CD4-positive, alpha-beta T cell treated with Interleukin-6 for 4 hours (primary cell): ENCODE measurements at places on chromosomes 5 and 9.

DNA sequence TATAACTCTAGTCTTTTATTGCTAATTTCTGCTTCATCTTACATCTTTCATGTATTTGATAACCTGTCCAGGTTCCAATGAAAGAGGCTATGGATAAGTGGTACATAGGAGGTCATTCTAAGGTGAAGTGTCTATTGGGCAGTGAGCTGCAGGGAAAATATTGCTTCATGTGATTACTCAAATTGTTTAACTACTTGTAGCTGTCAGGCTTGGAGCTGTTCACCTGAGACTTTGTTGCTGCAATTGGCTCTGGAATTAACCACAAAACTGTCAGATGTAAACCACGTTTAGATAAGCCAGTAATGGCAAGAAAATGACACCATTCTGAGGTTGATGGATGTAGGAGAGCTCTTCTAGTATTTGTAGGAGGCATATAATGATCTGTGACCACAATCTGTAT lies 26.0 kb downstream of the ADAMTSL1 start:
- no peak for DNase-seq

- DNase-seq: no peak
Observed at GRCh38 chr9:33239921-33240320, at the start of gene SPINK4. Gene SPINK4, plus strand, starts transcription at chr9:33240167. Its CDS starts 42 bp downstream, at chr9:33240209.

GRCh38 chr5:65489119-65489518 lies 7.4 kb upstream of the ADAMTS6 start:
- no peak for DNase-seq

DNA sequence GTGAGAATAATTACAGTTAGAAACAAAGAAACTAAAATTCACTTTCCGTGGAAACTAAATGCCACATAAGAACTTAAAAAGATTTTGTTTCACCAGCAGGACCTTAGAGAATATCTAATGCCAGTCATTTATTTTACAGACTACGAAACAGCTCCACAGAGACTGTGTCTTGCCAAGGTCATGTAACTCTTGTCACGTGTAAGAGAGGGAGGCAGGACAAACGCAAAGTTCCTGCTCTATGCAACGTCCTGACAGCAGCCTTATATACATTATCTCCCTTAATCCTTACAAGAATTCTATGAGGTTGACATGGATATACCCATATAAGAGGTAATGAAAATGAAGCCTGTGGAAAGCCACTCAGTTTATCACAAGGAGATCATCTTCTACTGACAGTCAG lies 39.4 kb downstream of the CTNNAL1 start:
- DNase-seq: no peak

DNA sequence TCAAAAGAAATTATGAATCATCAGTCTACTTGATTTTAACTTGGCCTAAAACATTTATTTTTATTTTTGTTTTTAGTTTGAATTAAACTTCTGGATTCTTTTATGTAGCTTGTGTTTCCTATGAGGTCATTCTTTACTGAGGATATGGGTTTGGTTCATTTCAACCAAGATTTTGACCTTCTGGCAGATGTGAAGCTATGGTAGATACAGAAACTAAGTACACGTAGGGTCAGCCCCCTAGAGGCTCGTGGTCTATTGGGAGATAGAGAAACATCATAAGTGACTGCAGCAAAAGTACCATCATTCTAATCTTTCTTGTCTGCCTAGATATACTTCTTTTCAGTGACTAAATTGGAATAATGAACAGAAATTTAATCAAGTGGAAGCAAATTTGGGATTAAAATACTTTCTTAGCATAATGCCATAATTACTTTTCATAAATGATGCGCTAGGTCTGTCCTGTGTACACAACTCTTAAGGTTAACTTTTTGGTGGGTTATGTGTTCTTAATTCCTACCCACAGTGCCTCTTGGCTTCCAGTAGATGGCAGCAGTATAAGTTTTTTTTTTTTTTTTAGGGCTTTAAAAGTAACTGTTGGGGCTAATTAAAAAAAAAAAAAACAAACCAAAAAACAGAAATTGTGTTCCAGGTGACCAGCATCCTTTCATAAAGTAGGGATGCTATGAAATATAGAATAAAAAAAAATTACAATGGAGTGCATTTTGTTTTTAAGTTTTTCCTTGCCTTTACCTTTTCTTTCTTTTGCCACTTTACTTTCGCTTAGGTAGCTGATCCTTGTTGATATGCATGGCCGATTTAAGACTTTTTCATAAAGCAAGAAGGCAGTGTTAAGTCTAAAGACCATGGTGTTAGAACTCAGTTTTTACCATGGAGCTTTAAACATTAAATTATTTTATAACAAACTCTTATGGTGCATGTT lies 49.9 kb downstream of the LRRTM2 start:
- no peak for DNase-seq

- DNase-seq: no peak
Observed at GRCh38 chr5:60219921-60220320, 326.4 kb upstream of the PDE4D start.

- no peak for DNase-seq
Observed at GRCh38 chr5:131462454-131462853, 172.6 kb downstream of the RAPGEF6 start.

- no peak for DNase-seq
Observed at GRCh38 chr5:39432696-39433530, 8.1 kb upstream of the DAB2 start.

DNA sequence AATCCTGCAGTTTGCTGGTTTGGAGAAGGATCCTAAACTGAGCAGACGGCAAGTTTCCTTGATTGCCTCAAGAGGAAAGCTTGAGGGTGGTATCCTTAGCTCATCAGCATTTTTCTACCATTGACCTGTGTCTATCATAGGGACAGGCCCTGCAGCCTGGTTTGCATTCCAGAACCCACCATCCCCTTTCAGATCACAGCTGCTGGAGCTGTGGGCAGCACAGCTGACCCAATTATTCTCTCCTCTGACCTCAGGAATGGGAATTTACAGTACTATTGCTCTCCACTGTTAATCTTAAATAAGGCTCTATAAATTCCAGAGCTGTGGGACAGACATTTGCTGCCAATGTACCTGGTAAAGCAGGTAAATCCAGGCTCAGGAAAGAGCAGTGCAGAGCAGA lies 163.0 kb downstream of the SPOCK1 start:
- no peak for DNase-seq

DNA sequence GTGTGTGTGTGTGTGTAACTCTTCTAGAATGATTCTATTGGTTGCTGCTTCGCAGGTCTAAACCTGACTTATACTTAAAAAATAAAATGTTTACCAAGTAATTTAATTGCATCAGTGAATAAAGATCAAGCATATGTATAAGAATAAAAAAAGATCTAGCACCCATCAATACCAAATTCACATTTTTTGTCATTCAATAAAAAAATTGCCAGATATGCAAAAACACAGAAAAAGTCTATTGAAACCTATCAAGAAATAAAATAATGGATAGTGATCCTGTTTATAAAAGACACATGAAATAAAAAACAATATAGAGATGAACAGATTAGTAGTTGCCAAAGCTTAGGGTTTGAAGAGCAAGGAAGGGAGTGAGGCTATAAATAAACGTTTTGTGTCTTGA lies 2095.0 kb upstream of the ACO1 start:
- no peak for DNase-seq

GRCh38 chr9:3215658-3216057 lies 310.1 kb downstream of the RFX3 start:
- no peak for DNase-seq

DNA sequence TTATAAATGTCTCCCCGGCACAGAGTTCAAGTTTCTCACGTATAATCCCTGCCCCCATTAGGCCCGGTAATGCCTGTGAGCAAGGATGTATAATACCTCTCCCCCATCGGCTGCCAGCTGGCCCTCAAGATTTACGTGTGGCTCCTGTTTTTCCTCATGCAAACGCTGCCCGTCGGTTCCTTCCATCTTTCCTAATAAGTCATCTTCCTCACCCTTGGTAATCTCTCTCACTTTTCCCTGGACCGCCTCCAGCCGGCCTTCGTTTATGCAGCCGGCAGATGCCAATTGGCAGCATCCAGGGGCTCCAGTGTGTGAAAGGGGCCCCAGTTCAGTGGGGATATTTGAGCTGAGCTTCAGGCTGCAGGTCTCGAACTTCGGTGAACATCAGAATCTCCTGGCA lies 86.5 kb upstream of the NEURL1B start:
- no peak for DNase-seq

DNA sequence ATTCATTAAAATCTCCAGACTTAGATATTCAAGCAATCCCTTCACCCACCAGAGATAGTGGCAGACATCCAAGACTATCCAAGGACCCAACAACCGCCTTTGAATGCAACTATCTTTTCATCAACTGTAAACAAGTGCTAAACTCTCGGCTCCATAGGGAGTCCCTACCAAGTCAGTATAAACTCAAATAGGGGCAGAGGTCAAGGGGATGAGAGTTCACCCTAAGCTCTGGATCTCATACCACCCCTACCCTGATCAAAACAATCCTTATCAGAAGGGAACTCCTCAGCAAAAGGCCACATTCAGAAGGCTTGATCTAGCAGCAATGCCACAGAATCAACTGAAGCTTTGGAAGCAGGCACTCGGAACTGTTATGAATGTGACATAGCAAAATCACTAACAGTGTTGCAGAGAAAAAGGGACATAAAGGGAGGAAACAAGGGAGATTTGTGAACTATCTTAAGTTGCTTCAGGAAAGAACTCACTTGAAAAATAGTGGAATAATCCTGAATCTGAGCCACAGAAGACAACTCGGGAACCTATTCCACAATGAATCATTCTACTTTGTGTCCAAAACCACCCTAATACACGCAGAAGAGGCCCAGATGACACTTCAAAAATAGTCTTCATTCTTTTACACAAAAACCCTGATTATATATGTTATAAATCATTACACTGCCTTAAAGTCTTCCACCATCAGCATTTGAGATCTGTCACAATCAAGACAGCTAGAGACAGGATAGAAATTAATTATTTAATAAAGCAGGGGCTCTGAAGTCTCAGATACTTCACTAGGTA lies 49.8 kb downstream of the NR6A1 start:
- no peak for DNase-seq
